ENCODE measurements at places on chromosomes 6 and 20.
A peak's percentile ranks its signal among the peaks of the same experiment; 100 is the strongest.

DNA sequence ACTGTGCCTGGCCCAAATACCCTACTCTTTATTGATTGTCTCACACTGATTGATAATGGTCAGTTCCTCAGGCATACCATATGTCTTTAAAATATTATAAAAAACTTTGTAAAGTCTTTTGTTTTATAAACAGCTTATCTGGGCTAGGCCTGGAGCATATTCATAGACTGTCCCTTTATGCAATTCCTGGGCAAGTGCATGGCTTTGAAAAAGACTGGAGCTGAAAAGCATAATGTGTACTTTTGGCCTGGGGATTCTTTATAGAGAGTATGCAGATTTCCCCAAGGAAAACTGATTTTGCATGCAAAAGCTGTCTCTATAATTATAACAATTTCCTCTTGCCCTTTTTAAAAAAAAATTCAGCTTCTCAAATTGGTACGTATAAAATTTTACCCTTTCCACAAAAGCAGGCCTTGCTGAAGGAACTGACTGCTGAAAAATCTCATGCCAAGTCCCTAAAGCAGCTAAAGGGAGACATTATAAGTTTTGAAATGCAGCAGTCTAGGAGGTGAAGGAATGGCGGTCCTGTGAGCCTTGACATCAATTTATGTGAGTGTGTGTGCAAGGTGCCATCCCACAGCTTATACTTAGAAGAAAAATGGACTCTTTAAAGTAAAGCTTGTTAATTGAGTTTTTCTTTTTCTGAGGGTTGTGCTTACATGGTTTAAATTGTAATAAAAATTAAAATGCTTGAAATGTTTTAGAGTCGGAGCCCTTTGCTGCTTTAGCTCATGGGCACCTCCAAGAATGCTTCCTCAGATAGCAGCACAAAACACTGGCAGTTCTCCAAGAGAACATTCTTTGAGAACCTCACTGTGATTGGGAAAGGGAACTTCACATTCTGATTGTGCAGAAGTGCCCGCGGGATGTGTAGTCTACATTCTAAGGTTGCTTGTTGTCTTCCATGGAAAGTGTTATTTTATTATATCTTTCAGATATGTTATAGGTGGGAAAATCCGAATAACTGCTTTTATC is 43.9 kb downstream of the PLCB4 start:
- no peak for DNase-seq

GRCh38 chr6:88455317-88455716 is 289.2 kb upstream of the CNR1 start:
- no peak for DNase-seq

DNA sequence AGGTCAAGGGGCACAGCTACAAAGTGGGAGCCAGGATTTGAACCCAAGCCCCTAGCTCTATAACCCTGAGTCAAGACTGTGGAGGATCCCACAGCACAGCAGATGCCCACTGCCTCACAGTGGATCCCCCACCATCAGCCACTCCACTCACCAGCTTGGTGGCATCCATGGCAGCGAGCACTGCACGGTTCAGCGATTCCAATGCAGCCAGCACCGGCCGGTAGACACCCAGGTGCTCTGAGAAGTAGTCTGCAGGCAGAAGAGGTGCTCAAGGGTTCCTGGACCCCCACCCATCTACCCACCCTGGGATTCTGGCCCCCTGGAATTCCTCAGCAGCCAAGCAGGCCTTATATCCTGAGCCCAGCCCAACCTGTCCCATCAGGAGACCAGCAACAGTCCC is 2.5 kb downstream of the ACTL10 start:
- no peak for DNase-seq

DNA sequence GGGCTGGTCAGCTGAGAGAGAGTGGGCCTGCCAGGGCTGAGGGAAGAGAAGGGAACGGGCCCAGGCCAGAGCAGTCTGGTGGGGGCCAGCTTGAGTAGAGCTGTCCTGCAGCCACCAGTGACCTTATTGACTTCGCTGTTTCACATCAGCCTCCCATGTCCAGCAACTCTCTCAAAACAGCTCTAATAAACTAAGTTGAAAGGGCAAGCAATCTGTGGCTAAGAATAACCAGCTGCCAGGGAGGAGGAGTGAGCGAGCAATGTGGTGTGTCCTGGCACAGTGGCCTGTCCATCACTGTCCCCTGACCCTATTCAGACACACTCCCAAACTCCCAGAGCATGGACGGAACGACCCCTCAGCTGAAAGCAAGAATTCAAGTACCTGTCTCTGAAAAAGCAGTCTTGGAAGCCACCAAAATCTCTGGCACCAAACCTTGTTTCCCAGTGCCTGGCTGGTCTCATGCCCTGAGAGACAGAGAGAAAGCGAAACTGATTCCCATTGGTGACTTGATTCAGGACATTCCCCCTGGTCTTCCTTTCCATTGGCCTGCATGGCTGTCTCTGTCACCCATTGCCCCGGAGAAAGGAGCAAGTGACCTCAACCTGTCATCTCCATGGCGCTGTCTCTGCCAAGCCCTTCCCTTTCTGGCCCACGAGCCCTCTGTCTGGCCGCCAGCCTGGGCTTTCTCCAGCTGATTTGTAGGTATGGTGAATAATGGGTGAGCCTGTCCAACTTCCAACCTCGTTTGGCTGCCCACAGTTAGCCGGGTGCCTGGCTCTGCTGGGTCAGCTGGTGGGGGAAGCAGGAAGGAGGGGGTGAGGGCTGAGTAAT is at the start of gene DDO:
DDO (minus strand) TSS at position 490 of the 831 bp plus-strand sequence. CDS start 2,113 bp downstream, outside the sequence.
- no peak for DNase-seq

GRCh38 chr6:135434991-135435390 is 62.5 kb downstream of the AHI1 start:
- no peak for DNase-seq

DNA sequence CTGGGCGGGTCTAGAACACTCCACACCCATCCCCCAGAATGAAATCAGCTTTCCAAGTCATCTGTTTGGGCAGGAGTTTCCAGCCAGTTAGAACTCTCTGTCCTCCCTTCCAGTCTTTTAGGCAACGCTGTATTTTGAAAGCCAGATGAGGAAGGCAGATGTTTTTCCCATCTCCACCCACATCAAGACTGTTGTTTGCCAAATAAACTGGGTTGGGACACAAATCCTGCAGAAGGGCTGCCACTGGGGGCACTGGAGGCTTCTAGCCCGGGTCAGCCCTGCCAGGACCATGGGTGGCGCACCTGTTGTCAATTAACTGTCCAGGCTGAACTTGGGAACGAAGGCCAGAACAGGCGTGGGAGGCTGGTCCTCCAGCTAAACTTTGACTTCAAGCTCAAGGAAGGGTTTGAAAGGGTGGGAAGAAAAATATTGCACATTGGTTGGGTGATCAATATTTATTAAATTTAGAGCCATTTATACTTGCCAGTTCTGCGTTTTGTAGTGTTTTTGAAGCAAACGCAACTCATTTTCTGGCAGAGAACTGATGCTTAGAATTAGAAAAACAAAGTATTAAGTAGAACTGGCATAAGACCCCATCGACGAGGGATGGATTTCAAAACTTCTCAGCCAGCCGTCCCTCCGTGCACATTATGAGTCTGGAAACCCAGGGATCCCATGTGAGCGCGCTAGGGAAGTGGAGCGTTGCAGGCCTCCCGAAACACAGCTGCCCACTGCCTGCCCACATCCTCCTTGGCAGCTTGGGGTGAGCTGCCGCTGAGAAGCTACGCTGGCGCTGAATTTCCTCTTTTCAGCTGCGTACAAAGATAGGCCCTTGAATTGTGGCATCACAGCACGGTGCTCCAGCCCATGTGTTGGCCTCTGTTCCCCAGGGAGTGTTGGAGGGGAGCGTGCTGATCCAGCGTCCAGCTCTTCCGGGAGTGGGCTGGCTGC is 297.4 kb downstream of the QKI start:
- peak; percentile 93 for DNase-seq

DNA sequence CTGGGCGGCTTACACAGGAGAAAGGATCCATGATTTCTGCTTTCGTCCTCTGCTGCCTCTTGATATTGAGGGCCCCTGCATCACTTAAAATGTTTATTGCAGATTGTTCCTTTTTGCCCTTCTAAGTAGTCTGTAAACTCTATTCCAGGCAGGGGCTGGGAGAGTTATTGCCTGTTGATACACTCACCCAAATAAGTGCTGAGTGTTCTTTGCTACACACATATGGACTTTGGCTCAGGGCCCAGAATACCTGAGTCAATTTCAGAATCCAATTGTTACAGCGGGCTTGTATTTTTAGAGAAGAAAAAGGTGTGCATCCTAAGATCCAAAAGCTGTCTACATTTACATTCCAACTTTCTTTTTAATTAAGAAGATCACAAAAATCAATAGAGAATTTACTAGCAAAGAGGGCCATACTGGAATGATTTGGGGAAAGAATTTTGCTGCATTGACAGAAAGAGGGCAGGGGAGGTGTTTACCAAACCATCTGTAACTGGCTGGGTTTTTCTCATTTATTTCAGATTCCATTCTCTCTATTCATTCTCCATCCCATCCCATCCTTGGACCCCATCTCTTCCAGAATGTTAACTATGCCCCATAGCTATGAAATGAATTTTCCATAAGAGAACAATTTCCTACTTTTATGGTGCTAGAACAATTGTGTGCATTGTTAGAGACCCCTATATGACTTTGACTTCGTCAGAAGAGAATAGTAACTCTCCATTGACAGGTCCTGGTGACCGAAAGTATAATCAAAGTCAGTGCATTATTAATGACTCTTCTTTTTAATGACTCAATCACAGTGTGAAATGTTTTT is 959.9 kb upstream of the FLRT3 start:
- no peak for DNase-seq

Measured in vagina (tissue), 2 donors.